ENCODE measurements at places on chromosomes 7 and 10. TPM values are rescaled to one million over a fixed set of nuclear protein-coding genes. Genes with fewer than 3 reads are reported as not detected.

PNLIPRP2 gene
- not detected for total RNA-seq

GRCh38 chr10:36721871-36722270, 403.5 kb upstream of the ANKRD30A start:
- DNase-seq: no peak
- no peaks in the 10 kb centered on the region for H3K36me3 ChIP-seq
- H3K4me1 ChIP-seq: no peaks in the 10 kb centered on the region
- H3K27ac ChIP-seq: no peak overlapping the region

- no peak overlapping the region for H3K4me3 ChIP-seq
- no peaks in the 10 kb centered on the region for H3K4me1 ChIP-seq
- no peaks in the 10 kb centered on the region for H3K27me3 ChIP-seq
- no peak overlapping the region for H3K27ac ChIP-seq
Measured at GRCh38 chr10:90007226-90007625, 305.8 kb downstream of the KIF20B start.

GRCh38 chr10:96618653-96619052, 31.8 kb upstream of the TM9SF3 start:
- no peak for DNase-seq
- peak overlapping the region; percentile 79 for H3K27ac ChIP-seq
- no peaks in the 10 kb centered on the region for H3K36me3 ChIP-seq

- no peaks in the 10 kb centered on the region for H3K27me3 ChIP-seq
- no peaks in the 10 kb centered on the region for H3K4me1 ChIP-seq
- no peak overlapping the region for H3K27ac ChIP-seq
- no peak for DNase-seq
- no peaks in the 10 kb centered on the region for H3K36me3 ChIP-seq
Measured at GRCh38 chr10:7533657-7534479, 123.0 kb upstream of the SFMBT2 start.
